ENCODE measurements at places on chromosomes 4 and X.

- DNase-seq: peak; percentile 71
These were observed 23.8 kb upstream of the ARHGAP10 start for GRCh38 chr4:147707892-147708672.

- DNase-seq: no peak
These were observed 139.8 kb downstream of the PTTG2 start for GRCh38 chr4:38099908-38100407.

DNA sequence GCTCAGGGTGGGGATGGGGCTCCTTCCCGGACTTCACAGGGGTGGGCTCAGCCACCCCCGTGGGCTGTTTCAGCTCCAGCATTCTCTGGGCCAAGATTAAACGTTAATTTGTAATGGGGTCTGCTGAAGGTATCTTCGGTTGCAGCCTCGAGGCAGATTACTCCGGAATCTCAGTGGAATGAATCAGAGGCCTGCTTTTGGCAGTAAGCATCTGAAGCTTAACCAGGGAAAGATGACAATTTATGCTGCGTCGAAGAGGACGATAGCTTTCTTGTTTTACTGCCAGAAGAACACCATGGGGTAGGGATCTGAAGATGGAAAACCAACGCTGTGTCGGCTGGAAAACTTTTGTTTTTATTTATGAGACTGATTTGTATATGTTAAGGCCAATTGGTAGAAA, 129.2 kb upstream of the MSX1 start:
- DNase-seq: no peak

GRCh38 chr4:184153781-184154180, 63.9 kb downstream of the ENPP6 start:
- no peak for DNase-seq

DNA sequence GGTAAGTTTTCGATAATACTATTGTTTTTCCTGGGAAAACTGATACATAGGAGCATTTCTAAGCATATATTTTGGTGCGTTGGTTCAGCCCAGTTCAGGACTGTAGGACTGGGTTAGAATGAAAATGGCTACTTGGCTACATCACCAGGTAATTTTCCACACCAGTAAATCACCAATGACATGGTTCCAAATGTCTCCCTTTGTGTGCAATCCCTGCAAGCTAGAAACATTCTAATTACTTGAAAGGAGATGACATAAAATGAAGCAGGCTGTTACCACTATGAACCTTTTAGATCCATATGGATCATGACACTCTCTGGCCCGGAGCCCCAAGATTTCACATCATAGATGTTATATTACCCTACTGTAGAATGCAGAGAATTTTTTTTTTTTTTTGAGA, 577.4 kb upstream of the FTHL17 start:
- no peak for DNase-seq

DNA sequence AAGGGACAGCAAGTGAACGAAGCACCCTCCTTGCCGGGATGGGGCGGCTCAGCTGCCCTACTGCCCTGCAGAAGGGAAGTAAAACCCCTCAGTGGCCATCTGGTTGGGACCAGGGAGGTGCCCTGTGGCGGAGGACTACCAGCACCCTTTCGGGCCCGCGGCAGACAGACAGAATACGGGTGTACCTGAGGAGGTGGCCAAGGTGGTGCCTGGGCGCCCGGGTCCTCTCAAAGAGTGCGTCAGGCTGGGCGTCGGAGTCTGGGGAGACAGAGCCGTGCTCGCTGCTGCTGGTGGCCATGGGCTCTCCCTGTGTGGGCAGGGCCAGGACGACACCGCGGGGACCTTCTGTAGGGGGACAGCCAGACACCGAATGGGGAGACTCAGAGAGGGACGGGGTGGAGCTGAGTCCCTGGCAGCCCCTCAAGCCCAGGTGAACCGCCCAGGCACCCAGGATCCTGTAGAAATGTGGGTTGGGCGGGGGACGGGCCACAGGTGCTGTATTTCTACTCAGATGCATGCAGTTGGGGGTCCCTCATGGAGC, 29.7 kb downstream of the PDHA1 start:
- no peak for DNase-seq

DNA sequence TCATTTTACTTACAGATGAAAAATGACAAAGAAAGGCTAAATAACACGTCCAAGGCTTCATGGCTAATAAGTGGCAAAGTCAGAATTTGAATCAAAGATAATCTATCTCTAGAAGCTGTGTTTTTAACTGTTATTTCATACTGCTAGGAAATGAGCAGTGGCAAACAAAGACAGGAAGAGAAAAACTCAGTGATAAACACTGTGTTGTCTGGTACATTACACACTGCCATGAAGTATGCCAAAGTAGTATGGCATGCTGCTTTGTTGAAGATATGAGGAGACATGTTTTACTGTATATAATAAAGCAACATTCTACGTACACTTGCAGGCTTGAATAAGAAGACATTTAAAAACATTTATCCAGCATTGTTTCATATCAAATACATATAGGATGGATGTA, 49.5 kb downstream of the TIGD2 start:
- DNase-seq: no peak

Measured in CD4-positive, alpha-beta T cell treated with Interferon alpha-2 for 1 hour (primary cell).